ENCODE measurements at places on chromosomes 11 and 22.

- DNase-seq, result no peak
- no peaks in the 10 kb centered on the region for H3K36me3 ChIP-seq
- peaks cover 30% of the 10 kb centered on the region for H3K27me3 ChIP-seq
Measured at GRCh38 chr11:113202431-113202830, 112.0 kb upstream of the TTC12 start.

DNA sequence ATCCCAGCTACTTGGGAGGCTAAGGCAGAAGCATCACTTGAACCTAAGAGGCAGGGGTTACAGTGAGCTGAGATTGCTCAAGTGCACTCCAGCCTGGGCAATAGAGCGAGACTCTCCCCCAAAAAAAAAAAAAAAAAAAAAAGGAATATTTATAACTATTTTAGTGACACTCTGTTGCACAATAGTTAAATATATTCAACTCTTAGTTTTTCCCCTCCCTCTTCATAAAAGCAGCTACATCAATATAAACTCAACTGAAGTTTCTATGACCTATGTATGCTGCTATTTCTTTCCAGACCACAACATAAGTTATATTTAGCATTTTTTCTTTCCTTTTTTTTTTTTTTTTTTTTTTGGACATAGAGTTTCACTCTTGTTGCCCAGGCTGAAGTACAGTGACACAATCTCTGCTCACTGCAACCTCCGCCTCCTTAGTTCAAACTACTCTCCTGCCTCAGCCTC lies 19.2 kb downstream of the CELF1 start:
- no peak overlapping the region for H3K27ac ChIP-seq
- H3K36me3 ChIP-seq, result peaks cover 2% of the 10 kb centered on the region
- no peak for DNase-seq
- no peak overlapping the region for H3K4me3 ChIP-seq
- H3K4me1 ChIP-seq, result peaks cover 35% of the 10 kb centered on the region

- H3K4me1 ChIP-seq, result peaks cover 55% of the 10 kb centered on the region
- DNase-seq, result no peak
- H3K36me3 ChIP-seq, result peaks cover 17% of the 10 kb centered on the region
- no peaks in the 10 kb centered on the region for H3K27me3 ChIP-seq
Measured at GRCh38 chr22:20117633-20118299, 740 bp upstream of the TRMT2A start.

GRCh38 chr11:113542420-113542819 lies 67.2 kb upstream of the DRD2 start:
- H3K27me3 ChIP-seq, result peaks cover 9% of the 10 kb centered on the region
- no peaks in the 10 kb centered on the region for H3K4me1 ChIP-seq
- no peak overlapping the region for H3K27ac ChIP-seq
- no peaks in the 10 kb centered on the region for H3K36me3 ChIP-seq
- H3K4me3 ChIP-seq, result no peak overlapping the region

GRCh38 chr11:110497231-110497978 lies 67.7 kb downstream of the FDX1 start:
- H3K4me1 ChIP-seq, result no peaks in the 10 kb centered on the region
- DNase-seq, result no peak
- no peaks in the 10 kb centered on the region for H3K27me3 ChIP-seq
- no peak overlapping the region for H3K4me3 ChIP-seq
